ENCODE measurements at places on chromosomes 12 and 14.

GRCh38 chr12:89552376-89552775, 26.5 kb upstream of the POC1B start:
- no peak for DNase-seq

DNA sequence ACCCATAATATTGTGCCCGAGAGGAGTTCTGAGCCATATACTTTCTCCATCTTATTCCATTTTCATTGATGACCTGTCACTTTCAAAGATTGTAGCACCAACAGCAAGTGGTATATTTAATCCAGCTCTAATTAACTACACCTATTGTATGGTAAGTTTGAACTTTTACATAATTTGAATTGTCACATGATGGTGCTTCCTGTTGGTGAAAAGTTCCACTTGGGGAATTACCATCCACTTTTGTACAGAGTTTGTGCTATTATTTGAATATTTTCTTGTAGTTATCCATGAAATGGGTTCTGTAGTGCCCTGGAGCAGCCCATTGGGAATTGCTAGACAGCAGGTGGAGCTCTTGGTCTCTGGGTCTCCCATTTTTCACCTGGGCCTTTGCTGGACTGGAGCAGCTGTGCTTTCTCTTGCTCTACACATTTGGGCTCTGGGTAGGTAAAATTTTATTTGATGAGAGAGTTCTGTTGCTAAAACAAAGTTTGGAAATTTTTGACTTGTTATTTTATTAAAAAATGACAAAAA, 3.0 kb downstream of the SMCO3 start:
- no peak for DNase-seq

DNA sequence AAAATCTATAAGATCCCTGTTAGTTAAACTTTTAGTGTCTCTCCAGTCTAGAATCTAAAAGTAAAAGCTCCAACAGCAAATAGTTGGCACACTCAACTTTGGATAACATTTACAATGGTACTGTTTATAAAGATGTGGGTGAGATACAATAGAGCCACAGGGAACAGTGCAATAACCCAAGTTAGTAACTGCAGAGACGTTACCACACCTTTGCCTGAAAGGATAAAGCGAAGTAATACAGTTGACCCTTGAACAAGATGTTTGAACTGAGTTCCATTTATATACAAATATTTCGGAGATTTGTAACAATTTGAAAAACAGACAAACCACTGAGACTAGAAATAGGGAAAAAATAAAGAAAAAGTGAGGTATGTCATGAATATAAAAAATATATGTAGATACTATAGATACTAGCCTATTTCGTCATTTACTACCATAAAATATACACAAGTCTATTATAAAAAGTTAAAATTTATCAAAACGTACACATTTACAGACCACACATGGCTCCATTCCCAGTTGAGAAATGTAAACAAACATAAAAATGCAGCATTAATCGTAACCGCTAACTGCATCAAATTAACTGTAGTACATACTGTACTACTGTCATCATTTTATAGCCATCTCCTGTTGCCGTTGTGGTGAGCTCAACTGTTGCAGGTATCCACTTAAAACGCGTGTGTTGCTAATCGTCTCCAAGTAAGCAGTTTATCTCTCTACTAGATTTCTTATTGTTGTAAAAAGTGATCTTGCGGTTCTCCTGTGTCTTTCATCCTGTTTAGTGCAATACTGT, 56.5 kb upstream of the HIF1A start:
- no peak for DNase-seq

- DNase-seq, result no peak
Observed at GRCh38 chr12:117188121-117188665, 2.1 kb downstream of the FBXO21 start.

- DNase-seq, result no peak
Observed at GRCh38 chr12:15186597-15186996, 34.6 kb downstream of the RERG start.

- no peak for DNase-seq
Observed at GRCh38 chr12:92108651-92109050, 37.0 kb downstream of the BTG1 start.

DNA sequence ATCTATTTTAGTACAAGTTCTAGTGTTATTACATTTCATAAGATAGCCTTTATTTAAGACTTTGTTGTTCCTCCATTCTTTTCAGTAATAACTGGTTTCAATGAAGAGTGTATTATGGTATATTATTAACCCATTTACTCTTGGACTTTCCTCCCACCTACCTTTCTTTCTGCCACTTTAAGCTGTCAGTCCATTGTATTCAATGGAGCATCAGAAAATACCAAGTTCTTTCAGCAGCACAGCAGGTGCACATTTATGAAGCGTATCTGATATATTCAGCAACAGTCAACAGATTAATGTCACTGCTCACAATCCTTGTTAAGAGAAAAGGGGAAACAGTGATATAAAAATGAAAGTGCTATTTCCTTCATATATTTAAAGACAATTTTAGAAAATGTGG, 660.9 kb downstream of the C12orf50 start:
- no peak for DNase-seq

DNA sequence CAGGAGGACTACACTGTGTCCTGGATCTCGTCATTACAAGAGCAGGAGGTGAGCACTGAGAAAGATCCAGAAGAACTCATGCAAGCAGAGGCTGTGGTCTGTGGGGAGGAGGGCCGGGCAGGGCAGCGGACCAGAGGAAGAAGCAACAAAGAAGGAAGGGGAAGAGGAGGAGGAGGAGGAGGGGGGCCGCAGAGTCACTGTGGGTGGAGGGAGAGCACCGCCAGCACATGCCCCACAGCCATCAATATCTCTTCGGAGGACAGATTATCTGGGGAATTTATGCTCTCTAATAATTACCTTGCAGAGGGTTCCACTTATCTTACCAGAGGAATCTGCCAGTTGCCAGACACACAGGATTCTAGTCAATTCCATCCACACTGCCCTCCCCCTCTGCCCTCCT, 105.6 kb downstream of the DPF3 start:
- DNase-seq, result no peak

- no peak for DNase-seq
Observed at GRCh38 chr12:9784326-9784725, 23.6 kb upstream of the CD69 start.
